ENCODE measurements at places on chromosomes 4 and X. TPM values are rescaled to one million over a fixed set of nuclear protein-coding genes. Genes with fewer than 3 reads are reported as not detected.

- H3K4me3 ChIP-seq: no peak overlapping the region
- H3K27me3 ChIP-seq: peaks cover 1% of the 10 kb centered on the region
- no peak for DNase-seq
- H3K27ac ChIP-seq: no peak overlapping the region
Observed at GRCh38 chr4:42925921-42926320, 33.4 kb downstream of the GRXCR1 start.

DNA sequence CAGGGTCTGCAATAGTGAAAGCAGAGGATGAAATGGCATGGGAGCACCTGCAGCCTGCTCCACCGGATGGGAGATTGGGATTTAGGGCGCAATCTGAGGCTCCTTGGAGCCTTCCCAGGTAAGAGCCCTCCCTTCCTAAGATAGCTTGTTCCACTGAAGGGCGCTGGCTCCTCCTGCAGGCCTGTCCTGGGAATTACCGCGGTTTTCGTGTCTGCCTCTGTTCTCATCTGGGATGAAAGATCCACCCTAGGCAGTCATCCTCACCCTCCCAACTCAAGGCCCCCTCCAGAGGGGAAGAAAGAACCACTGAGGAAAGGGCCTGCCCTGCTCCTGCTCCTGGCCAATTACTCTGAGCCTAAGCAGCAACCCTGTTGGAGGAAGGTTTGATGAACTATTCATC lies 547.5 kb downstream of the SMARCA1 start:
- no peaks in the 10 kb centered on the region for H3K27me3 ChIP-seq
- DNase-seq: peak; percentile 22
- no peak overlapping the region for H3K4me3 ChIP-seq
- no peak overlapping the region for H3K27ac ChIP-seq

DNA sequence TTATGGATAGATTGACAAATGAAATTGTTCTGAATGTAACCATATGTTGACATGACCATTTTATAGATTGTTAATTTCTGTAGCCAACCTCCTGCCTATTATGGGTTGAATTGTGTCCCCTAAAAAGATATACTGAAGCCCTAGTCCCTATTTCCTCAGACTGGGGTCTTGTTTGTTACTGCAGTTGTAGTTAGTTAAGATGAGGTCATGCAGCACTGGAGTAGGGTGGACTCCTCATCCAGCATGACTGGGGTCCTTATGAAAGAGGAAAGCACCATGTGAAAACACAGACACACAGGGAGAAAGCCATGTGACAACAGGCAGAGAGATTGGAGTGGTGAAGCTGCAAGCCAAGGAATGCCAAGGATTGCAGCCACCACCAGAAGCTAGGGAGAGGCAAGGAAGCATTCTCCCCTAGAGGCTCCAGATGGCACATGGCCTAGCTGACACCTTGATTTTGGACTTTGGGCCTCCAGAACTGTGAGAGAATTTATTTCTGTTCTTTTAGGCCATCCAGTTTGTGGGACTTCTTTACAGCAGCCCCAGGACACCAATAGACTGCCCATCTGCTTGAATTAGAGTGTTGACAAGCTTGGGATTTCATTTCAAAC lies 14.0 kb downstream of the MTM1 start:
- H3K27ac ChIP-seq: no peak overlapping the region
- no peak for DNase-seq
- no peak overlapping the region for H3K4me3 ChIP-seq
- peaks cover 64% of the 10 kb centered on the region for H3K4me1 ChIP-seq

- H3K27ac ChIP-seq: no peak overlapping the region
- DNase-seq: no peak
- peaks cover 41% of the 10 kb centered on the region for H3K27me3 ChIP-seq
- peaks cover 4% of the 10 kb centered on the region for H3K36me3 ChIP-seq
- peaks cover 2% of the 10 kb centered on the region for H3K4me1 ChIP-seq
Observed at GRCh38 chr4:61203436-61203790, 3.3 kb downstream of the ADGRL3 start.

SMIM31 gene
- total RNA-seq: not detected

GRCh38 chr4:86737244-86737643 lies 111.9 kb downstream of the SLC10A6 start:
- H3K27ac ChIP-seq: no peak overlapping the region
- DNase-seq: no peak
- no peak overlapping the region for H3K4me3 ChIP-seq
- H3K27me3 ChIP-seq: peaks cover 3% of the 10 kb centered on the region

DNA sequence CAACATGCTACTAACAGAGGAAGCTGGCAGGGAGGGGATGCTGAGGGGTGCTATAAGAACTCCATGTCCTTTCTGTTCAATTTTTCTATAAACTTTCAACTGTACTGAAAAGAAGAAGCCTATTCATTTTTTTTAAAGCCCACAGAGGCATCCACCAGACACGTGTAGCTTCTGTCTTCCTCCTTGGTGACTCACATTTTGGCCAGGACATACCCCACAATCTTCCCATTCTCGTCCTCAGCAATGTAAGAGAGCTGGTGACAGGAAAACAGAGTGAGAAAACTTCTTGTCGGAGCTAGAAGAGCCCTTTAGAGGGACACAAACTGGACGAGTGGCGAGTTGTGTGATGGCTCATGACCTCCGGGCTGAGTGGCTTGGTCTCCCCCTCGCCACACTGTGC lies 1.1 kb downstream of the NAA10 start:
- no peak for DNase-seq
- H3K27me3 ChIP-seq: no peaks in the 10 kb centered on the region
- H3K36me3 ChIP-seq: peaks cover 7% of the 10 kb centered on the region
- peak overlapping the region; percentile 74 for H3K27ac ChIP-seq
- H3K4me3 ChIP-seq: peak overlapping the region; percentile 88

FHIP1A gene
- 0.46 TPM for total RNA-seq

DNA sequence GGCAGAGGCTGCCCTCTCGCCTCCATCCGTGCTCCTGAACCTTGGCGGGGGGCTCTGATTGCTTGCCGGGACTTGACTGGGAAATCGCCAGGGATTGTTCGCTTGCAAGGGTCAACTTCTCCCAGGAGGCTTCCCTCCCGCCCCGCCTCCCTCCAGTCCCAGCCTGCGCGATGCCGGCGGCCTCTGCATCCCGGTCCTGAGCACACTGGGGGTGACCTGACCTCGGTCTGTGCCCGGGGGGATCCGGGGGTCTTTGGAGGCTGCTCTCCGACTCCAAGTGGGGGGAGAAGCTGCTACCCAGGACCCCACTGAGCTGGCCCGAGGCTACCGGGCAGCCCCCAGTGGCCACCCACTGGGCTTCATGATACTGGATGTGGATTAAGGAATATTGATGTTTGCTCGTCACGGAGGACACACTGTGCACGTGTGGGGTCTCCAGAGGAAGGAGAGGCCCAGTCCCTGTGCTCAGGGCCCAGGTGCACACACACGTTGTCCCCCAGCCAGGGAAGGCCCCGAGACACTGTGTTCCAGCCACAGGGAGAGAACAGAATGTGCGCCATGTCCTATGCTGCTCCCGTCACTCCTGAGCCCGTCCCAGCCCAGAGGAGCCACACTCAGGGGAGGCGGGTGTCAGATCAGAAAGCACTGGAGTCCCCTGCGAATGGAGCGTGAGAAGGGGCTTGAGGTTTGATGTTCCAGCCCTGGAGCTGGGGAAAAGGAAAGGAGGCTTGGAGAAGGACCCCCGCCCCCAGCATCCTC lies 55.9 kb upstream of the NKX1-1 start:
- no peaks in the 10 kb centered on the region for H3K4me1 ChIP-seq
- H3K27me3 ChIP-seq: peaks cover 19% of the 10 kb centered on the region
- no peak overlapping the region for H3K4me3 ChIP-seq
- H3K36me3 ChIP-seq: no peaks in the 10 kb centered on the region
- H3K27ac ChIP-seq: no peak overlapping the region
- no peak for DNase-seq

GRCh38 chr4:3059943-3060342 lies 14.4 kb downstream of the HTT-AS start:
- peaks cover 3% of the 10 kb centered on the region for H3K36me3 ChIP-seq
- no peak for DNase-seq
- peaks cover 2% of the 10 kb centered on the region for H3K27me3 ChIP-seq
- no peak overlapping the region for H3K27ac ChIP-seq

LEF1 gene
- 111 TPM for total RNA-seq

DNA sequence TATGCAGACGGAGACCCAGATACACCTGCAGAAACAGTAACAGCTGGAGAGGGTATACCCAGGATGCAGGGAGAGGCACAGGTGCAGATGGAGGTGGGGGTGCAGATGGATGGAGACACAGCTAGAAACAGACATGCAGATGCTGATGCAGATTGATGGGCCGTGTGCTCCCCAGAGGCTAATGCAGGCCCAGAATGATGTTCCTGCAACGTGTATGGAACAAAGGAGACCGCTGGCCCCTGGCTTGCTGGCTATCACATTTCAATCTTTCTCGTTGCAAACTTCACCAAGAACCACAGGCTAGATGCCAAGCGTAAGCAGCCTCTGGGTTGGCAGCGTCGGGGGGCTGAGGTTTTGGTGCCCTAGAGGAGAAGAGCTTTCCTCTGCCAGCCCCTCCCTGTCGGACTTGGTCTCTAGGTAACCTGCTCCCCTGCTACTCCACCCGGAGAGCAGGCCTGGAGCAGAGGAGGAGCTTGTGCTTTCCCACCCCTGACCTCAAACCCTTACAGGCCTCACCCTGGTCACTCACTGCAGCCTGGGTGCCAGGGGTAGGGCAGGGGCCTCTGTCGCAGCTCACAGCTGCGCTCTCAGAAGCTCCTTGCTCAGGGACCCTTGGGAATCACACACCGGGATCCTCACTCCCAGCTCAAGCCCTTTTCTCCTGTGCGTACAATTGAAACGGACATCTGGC lies 69.0 kb upstream of the PSAPL1 start:
- no peak overlapping the region for H3K4me3 ChIP-seq
- DNase-seq: no peak
- no peak overlapping the region for H3K27ac ChIP-seq
- no peaks in the 10 kb centered on the region for H3K4me1 ChIP-seq
- H3K27me3 ChIP-seq: peaks cover 15% of the 10 kb centered on the region

GUCY1A1 gene
- not detected for total RNA-seq

IQCM gene
- total RNA-seq: not detected

GRCh38 chr4:138367942-138368341 lies 125.8 kb upstream of the SLC7A11 start:
- DNase-seq: no peak
- H3K36me3 ChIP-seq: no peaks in the 10 kb centered on the region
- no peak overlapping the region for H3K27ac ChIP-seq

CCDC158 gene
- not detected for total RNA-seq

MAOB gene
- 0.27 TPM for total RNA-seq

DNA sequence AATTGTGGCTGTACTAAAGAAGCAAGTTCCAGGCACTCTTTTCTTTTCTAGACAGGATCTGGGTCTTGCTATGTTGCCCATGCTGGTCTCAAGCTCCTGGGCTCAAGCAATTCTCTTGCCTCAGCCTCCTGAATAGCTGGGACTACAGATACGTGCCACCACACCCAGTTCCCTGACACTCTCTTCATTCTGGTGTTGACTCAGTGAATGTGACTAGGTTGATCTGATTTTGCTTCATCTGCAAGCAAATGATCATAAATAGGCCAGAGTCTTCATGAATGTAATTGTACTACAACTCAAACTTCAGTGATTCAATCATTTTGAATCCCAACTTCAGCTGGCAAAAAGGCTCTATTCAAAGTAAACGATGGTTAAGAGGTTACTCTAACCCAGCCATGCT lies 78.5 kb downstream of the APBB2 start:
- no peaks in the 10 kb centered on the region for H3K4me1 ChIP-seq
- no peak for DNase-seq
- H3K27ac ChIP-seq: no peak overlapping the region
- H3K36me3 ChIP-seq: no peaks in the 10 kb centered on the region
- H3K4me3 ChIP-seq: no peak overlapping the region

GRCh38 chr4:70583952-70584834 lies 7.9 kb upstream of the AMBN start:
- no peaks in the 10 kb centered on the region for H3K4me1 ChIP-seq
- no peak overlapping the region for H3K27ac ChIP-seq
- no peaks in the 10 kb centered on the region for H3K36me3 ChIP-seq
- H3K4me3 ChIP-seq: no peak overlapping the region
- H3K27me3 ChIP-seq: no peaks in the 10 kb centered on the region

GRCh38 chr4:168265327-168265726 lies 53.2 kb downstream of the DDX60 start:
- peaks cover 29% of the 10 kb centered on the region for H3K36me3 ChIP-seq
- H3K4me1 ChIP-seq: no peaks in the 10 kb centered on the region
- no peak overlapping the region for H3K4me3 ChIP-seq
